ENCODE measurements at places on chromosomes 13 and 19.
A peak's percentile ranks its signal among the peaks of the same experiment; 100 is the strongest.

- DNase-seq = no peak
These were observed 10.4 kb downstream of the IGLON5 start for GRCh38 chr19:51321799-51322198.

DNA sequence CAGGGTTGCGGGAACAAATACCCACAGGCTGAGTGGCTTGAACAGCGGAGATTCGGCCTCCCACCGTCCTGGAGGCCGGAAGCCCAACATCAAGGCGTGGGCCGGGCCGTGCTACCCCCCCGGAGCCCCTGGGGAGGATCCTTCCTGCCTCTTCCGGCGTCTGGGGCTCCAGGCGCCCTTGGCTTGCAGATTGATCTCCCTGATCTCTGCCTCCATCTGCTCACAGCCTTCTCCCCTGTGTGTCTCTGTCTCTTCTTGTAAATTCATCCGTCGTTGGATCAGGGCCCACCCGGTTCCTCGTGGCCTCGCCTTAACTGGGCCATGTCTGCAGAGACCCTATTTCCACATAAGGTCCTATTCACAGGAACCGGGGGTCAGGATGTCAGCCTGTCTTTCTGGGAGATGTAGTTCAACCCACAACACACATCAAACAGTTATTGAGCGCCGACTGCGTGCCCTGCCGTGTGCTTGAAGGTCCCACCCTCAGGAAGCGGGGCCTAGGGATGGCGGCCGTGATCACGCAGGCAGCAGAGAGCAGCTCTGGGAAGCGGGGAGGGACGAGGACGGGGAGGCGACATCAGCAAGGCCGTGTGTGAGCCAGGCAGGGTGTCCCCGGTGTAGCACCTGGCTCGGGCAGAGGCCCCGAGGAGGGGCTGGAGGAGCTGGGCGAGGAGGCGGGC lies 21.3 kb downstream of the HCN2 start:
- peak; percentile 57 for DNase-seq

DNA sequence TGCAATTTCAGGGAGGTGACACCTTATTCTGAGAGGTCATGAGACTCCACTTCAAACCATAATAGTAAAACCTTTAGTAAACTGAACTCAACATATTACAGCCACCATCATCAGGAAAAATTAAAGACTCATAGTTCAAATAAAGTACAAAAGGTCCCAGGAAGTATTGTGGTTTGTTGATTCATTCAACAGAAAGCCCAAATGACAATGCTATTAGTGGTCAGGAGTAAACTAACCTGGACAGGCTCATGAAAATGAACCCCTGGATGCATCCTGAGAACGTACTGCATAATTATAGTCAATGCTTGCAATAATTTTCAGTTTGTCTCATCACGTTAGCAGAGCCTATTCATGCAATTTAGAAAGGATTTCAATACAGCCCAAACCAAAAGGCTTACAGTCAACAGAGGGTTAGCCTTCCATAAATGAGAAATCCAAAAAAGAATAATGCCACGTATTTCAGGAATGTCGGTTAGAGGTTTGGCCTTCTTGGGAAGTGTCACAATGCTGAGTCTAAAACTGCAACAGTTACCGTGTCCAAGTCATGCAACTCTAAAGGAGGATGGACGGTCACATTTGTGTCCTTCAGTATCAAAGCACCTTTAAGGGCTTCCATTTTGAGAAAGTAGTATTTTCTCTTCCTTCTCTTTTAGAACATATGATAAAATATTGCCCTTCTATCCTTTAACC lies 280.8 kb downstream of the ABCC4 start:
- no peak for DNase-seq

GRCh38 chr19:48248081-48248833 lies 7.5 kb downstream of the CARD8 start:
- DNase-seq = no peak

DNA sequence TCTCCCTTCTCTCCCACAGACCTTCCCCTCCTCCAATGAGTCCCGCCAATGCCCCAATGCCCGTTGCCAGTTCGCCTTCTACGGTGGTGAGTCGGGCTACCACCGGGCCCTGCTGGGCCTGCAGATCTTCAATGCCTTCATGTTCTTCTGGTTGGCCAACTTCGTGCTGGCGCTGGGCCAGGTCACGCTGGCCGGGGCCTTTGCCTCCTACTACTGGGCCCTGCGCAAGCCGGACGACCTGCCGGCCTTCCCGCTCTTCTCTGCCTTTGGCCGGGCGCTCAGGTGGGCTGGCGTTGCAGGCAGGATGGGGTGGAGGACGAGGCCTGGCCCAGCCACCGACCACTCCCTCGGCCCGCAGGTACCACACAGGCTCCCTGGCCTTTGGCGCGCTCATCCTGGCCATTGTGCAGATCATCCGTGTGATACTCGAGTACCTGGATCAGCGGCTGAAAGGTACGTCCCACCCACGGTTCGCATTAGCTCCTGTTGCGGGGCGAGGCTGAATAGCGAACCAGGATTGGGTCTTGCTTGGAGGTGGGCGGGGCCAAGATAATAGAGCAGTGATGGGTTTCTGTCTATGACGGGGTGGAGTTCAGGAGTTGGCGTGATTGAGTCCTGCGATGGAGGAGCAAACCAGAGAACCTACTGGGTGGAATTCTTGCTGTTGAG lies 11.1 kb downstream of the SLC44A2 start:
- DNase-seq = no peak

DNA sequence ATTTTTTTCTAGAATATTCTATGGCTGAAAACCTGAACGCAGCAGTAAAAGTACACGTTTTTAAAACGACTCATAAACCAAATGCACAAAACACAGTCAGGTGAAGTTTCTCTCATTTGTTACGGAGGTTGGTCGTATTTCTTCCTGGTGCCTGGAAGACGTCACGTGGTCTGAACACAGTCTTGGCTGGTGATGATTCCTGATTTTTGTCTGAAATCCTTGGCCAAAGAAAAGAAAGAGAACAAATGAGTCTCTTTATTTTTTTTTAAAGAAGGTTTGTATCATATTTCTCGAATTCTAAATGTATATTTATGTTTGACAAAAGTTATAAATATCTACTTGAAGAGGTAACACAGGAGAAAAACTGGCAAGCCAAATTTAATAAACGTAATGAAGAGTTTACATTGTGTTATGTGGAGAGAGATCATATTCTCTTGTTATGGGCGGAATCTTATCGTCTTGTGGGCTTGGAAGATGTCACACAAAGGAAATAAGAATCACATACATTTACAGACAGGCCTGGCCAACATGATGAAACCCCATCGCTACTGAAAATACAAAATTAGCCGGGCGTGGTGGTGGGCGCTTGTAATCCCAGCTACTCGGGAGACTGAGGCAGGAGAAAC lies 10.0 kb upstream of the PNMA8A start:
- no peak for DNase-seq

- peak; percentile 13 for DNase-seq
These were observed 12.1 kb upstream of the ZSCAN1 start for GRCh38 chr19:58021541-58022282.

DNA sequence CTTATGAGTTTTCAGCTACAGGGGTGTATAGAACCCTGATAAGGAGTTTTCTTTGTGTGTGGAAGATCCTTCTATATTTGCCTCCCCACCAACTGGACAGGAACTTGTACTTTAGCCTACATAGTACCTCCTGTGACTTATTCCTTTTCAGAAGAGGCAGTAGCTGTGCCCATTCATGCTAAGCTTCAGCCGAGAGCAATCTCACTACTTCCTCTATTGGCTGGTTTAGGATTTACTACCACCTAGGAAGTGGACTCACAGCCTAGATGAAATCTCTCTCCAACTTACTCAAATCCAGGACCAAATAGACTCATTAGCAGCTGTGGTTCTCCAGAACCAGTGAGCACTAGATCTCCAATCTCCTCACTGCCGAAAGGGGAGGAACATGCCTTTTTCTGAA lies 2.3 kb upstream of the REX1BD start:
- no peak for DNase-seq

GRCh38 chr19:1884291-1884718 lies 991 bp downstream of the ABHD17A start:
- no peak for DNase-seq
